ENCODE measurements at places on chromosomes 11 and 22. TPM values are rescaled to one million over a fixed set of nuclear protein-coding genes. Genes with fewer than 3 reads are reported as not detected.

- DNase-seq, result no peak
Observed at GRCh38 chr11:71400216-71400615, 48.0 kb downstream of the DHCR7 start.

GRCh38 chr11:116547571-116547970, 225.2 kb downstream of the BUD13 start:
- no peak for DNase-seq

The MIAT gene
- 29.8 TPM for total RNA-seq

DNA sequence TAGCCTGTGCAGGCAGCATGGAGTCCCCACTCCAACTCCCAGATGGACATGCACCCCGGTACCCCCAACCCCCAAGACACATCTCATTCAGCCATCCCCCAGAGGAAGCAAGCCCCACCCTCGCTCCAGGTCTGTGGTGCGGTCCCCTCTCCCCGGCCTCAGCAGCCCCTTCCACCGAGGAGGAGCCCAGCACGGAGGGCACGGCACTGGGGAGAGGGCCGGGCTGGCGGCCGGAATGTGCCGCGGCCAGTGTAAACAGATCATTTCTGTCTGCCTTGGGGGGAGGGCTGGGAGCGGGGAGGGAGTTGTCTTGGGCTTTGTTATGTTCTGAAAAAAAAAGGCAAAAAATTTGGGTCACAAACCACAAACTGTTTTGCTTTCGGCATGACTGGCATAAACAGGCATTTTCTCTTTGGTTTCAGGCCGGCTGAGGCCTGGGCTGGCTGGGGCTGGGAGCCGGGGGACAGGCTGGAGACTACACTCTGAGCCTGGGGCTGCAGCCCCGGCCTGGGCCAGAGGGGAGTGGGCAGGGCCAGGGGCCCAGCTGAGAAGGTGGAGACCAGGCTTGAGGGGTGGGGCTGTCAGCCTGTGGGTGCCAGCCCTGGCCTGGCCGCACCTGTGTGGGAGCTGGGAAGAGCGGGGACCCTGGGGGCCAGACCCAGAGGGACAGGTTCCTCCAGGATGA, 16.8 kb downstream of the IGF2 start:
- no peak for DNase-seq

- no peak for DNase-seq
Observed at GRCh38 chr22:19060356-19061009, 61.7 kb downstream of the DGCR2 start.

- no peak for DNase-seq
Observed at GRCh38 chr11:74534216-74534945, 40.9 kb upstream of the LIPT2 start.

The TEX12 gene
- total RNA-seq, result not detected

The GRIA4 gene
- total RNA-seq, result 1.8 TPM

The SAA2 gene
- not detected for total RNA-seq

The CRYBA4 gene
- not detected for total RNA-seq

The CASP4 gene
- total RNA-seq, result 163 TPM

DNA sequence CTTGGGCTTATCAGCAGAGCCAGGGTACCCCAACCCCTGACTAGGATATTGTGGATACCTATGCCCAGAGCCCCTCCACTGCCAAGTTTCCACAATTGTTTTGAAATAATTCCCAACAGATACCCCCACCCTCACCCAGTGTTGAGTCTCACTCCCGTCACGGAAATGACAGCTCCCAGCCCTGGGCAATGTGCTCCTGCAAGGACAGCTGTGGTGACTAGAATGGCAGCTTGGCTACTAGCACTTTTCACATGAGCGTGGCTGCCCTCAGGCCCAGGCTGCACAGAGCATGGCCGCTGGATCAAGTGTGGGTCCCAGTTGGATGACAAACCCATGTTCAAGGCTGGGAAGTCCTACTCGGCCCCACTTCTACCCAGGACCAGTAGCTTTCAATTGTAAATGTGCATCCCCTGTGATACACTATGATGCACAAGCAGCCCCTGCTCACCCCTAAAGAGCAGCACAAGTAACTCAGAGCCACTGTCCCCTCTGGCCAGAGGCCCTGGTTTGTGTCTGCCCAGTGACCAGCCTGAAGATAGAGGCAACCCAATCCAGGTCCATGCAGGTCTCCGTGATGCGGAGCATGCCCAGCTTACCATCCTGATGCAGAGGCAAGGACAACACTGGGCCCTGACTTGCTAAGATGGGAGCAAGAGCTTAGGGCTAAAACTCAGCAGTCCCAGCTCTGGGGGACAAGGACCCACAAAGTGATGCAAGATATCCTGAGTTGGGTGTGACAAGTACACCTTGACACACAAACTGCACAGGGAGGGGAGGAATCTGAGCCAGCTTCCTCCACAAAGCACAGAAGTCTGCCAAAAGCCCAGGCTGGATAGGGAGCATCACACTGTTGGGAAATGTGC, 13.2 kb downstream of the KCNQ1OT1 start:
- no peak for DNase-seq

GRCh38 chr11:12705874-12706273, 31.7 kb downstream of the TEAD1 start:
- no peak for DNase-seq

GRCh38 chr11:107076832-107077231, 58.6 kb upstream of the GUCY1A2 start:
- peak; percentile 20 for DNase-seq

DNA sequence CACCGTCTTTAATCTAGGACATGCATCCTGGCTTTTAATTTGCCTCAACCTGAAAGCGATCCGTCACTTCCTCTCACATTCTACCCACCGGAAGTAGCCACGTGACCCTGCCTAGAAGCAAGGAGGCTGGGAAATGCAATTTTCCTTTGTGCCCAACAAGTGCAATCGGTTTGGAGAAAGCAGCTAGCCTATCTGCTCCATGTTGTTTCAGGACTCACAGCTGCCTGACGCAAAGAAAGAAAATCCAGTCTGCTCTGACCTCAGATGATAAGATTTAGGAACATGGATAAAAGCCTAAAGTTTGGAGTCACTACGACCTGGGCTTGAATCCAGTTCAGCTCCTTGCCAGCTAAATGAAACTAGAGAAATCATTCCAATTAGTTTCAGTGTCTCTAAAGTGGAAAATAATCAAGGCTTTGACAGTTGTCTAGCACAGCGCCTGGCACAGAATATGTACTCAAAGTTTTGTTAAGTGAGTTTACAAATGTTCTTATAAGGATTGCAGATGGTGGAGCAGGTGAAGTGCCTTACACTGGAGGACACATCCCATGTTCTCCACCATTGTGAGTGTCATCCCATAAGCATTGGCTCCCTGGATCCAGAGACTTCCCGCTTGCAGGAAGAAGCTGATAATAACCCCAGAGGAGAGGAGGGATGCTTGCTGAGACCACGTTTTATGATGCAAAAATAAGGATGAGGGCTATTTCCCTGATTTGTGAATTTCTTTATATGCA, 553.7 kb downstream of the MN1 start:
- DNase-seq, result no peak

- no peak for DNase-seq
Observed at GRCh38 chr11:26931248-26931631, 62.7 kb upstream of the FIBIN start.

- no peak for DNase-seq
Observed at GRCh38 chr22:23250056-23250784, 69.9 kb downstream of the BCR start.

The MS4A4E gene
- 1.3 TPM for total RNA-seq

DNA sequence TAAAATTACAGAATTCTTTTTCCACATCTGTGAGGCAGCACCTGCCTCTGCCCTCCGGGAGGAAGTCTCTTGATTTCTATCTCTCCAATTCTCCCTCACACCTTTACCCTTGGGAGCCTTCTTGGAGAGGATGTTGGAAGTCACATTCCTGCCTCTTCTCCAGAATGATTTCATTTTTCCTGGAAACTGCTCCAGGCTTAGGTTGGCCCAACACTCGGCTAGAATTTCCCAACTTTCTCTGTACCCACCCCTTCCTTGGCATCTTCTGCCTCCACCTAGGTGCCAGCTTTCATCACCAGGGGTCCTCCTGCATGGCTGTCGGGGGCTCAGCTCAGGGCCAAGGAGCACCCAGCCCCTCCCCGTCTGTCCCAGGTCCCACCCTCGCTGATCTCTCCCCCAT, 43.2 kb downstream of the SLCO2B1 start:
- no peak for DNase-seq

GRCh38 chr11:120023551-120023950, 114.4 kb downstream of the TRIM29 start:
- DNase-seq, result no peak

The SRPRA gene
- 48.2 TPM for total RNA-seq

The CRYAB gene
- 28.4 TPM for total RNA-seq

The ZNF215 gene
- total RNA-seq, result 3.2 TPM

The ATXN10 gene
- total RNA-seq, result 125 TPM

DNA sequence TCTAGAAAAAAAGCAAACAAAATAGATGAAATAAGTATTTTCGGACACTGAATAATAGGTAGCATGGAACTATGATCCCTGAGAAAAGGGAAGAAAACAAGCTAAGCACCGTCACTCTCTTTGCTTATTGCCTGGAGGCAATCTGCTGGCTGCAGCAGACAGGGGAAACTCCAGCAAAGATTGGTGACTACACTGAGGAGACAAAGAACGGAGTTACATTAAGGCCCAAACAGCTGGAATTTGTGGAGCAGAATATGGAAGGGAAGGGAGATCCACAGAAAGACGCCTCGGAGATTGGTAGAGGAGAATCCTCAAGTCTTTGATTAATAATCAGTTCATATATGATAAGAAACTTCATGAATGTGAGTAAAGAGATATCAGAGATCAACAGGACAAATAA, 150.2 kb downstream of the TYR start:
- DNase-seq, result no peak

DNA sequence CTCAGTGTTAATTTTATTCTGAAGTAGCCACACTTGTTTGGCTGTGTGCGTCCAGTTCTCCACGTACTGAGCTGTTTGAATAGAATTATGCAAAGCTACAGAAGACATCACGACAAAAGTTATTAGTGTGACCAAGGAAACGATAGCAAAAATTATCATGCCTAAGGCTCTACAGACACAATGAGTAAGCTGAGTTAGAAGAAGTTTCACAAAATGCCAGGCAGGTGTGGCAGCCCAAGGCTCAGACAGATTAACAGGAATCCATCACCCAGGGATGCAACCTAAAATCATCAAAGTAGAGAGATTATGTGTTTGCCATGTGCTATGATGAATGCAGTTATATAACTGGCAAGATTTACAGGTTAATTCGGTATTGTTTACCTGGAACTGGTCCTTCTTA, 73.1 kb upstream of the INCENP start:
- DNase-seq, result no peak

- DNase-seq, result peak; percentile 87
Observed at GRCh38 chr22:29912605-29913398, 29.8 kb downstream of the MTMR3 start.

- no peak for DNase-seq
Observed at GRCh38 chr11:134071306-134071705, 2.4 kb downstream of the JAM3 start.

DNA sequence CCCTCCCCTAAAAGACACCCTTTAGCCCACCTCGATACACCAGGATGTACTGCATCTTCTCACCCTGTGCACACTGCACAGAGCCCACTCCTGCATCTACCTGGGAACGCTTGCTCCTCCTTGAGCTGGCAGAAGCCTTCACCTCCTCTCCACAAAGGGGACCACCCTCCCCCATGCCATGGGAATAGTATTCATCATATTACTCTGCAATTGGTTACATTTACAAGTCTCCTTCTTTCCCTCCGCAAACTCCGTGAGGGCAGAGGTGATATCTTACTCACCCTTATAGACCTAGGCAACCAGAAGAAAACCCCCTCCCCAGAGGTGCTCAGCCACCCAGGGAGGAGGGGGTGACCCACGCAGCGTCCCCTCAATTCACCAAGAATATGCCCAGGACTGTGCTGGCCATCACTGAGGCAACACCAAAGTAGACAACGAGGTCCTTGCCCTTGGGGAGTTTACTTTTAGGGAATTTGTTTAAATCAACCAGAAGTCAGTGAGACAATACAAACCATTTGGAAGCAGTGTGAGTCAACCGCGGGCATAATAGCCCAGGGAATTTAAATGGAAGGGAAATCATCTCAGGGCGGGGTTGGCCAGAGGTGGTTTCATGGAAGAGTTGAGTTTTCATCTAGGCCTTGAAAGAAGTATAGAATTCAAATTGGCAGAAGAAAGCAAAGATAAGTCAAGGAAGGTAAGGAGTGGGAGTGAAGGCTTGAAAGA, 214.5 kb downstream of the BARX2 start:
- DNase-seq, result no peak

- no peak for DNase-seq
Observed at GRCh38 chr11:116962108-116962507, 124.7 kb upstream of the APOA1 start.

DNA sequence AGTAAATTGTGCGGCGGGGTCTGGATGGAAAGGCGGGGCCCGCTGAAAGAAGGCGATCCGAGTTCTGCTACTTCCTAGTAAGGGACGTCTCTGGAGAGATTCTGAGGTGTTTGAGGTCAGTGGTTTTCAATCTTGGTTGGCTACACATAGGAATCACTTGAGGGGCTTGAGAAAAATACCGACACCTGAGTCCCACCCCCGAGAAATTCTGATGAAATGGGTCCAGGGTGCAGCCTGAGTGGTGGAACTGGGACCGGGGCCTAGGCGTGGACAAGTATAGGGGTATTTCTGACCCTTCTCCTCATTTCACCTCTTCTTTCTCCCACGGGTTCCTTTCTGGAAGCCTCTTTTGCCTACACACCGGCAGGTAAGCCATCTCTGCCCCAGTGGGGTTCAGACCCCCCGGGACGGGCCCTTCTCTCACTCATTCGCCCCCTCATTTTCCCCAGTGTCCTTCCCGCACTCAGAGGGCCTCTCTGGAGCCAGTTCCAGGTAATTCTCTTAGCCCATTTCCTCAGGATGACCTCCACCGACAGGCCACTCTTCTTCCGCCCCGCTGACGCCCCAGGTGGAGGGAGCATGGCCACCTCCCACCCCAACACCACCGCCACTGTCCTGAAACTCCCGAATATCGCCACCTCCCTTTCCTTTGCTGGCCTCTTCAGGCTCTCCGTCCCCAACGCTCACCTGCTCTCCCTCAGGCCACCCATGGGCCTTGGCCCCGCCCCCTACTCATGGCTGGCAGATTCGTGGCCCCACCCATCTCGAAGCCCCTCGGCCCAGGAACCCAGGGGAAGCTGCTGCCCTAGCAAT, 11.8 kb downstream of the ROBO3 start:
- DNase-seq, result no peak

GRCh38 chr11:130037058-130037457, 32.6 kb upstream of the APLP2 start:
- DNase-seq, result peak; percentile 43

- no peak for DNase-seq
Observed at GRCh38 chr22:49080631-49081030, 747.0 kb downstream of the BRD1 start.

The GDPD4 gene
- total RNA-seq, result not detected

DNA sequence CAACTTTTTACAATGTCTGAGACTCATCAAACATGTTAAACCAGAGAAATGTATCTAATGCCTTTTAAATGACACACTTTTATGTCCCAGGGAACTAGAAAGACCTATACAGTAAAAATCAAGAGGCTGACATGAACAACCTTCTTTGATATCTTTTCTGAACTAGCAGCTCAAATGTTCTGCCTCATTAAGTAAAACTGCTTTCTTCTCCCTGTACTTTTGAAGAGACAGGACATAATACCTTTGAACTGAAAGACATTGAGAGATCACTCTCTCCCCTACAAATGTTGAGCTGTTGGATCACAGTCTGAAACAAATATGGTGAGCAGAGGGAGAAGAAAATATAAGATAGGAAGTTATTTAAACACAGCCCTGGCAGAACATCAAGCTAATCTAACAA, 123.0 kb downstream of the FAM181B start:
- no peak for DNase-seq

The CFAP300 gene
- total RNA-seq, result not detected
